ENCODE measurements at places on chromosomes 1 and 21.

DNA sequence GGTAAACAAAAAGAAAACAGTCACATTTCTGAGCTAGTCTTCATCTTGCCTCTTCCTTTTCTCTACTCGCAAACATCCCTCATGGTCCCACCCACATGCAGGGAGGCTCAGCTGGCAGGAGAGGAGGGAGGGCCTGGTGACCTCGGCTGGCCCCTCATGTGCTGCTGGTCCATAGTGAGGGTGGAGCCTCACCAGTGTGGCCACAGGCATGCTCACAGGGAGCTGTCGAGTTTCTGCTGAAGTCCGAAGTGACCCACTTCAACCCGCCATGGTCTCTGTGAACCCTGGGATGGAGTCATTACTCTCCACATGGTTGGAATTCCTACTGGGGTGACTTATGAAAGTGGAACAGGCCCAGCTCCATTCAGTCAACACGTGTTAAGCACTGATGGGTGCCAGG is 253.4 kb downstream of the RHOU start:
- no peak for DNase-seq

DNA sequence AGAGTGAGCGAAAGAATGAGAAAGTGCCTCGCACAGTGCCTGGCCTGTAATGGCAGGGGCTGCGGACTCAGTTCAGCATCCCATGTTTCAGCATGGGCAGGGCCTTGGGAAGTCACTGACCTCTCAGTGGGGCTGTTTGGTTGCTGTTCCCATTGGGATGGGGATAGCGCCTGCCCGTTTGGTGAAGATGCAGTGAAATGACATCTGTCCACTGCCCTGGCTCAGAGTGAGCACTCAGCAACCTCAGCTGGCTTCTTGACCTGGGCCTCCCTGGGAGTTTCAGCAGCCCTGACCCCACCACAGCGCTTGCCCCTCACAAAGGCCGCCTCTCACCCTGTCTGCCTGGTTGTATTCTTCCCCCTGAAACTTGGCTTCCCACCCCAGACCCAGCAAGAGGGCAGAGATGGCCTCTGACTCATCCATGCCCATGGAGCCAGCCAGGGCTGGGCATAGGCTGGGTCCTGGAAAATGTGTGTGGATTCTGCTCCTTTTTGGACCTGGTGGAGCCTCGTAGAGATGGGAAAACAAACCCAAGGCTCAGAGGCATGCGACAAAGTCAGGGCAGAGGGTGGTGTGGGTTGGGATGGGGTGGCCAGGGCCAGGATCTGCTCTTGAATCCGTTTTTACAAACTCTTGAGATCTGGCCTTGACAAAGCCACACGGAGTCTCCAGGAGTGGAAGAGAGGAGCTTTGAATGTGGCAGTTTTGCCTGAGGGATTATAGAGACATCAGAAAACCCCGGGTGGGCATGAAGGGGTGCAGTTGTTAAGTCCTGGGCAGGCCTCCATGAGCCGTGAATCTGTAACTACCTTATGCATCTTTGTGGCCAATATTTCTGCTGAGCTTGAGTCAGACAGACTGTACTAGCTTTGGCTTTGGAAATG is 1.2 kb downstream of the XKR8 start:
- no peak for DNase-seq

DNA sequence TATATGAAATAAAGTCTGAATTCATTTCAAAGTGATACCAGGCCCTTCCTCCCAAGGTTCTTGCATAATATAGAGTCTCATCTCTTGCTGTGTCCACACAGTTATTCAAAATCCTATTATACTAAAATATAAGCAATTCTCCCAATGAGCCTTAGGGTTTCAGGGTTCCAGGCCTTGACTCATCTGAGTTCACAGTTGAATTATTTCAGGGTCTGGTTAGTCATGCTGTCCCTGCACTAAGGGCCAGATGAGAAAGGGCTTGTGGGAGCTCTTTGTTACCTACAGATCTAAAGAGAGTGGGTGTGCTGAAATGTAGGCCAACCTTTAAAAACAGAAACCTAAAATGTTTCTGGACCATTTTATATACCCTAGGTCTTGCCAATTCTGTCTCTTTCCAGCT is 337.5 kb upstream of the LRRC7 start:
- DNase-seq: no peak

- no peak for DNase-seq
These were observed 115.2 kb downstream of the NPHP4 start for GRCh38 chr1:5877001-5877400.

GRCh38 chr1:169240449-169241232 is 127.0 kb downstream of the NME7 start:
- DNase-seq: no peak

DNA sequence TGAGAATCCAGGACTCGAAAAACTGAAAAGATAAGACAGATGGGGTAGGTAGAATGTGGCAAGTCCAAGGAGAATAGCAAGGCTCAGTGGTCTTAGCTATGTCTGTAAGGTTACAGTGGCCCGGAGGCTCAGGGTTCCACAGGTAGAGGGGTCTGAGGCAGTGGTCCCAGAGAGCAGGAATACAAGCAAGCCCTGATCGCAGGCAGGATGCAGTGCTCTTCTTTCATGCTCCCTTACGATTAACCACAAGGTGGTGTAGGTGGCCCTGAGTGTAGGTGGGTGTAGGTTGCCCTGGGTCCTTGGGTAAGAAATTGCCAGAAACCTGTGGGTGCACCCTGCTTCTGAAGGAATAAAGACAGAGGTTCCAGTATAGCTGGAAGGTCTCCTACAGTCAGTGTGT is 99.1 kb upstream of the RAB3GAP2 start:
- no peak for DNase-seq

DNA sequence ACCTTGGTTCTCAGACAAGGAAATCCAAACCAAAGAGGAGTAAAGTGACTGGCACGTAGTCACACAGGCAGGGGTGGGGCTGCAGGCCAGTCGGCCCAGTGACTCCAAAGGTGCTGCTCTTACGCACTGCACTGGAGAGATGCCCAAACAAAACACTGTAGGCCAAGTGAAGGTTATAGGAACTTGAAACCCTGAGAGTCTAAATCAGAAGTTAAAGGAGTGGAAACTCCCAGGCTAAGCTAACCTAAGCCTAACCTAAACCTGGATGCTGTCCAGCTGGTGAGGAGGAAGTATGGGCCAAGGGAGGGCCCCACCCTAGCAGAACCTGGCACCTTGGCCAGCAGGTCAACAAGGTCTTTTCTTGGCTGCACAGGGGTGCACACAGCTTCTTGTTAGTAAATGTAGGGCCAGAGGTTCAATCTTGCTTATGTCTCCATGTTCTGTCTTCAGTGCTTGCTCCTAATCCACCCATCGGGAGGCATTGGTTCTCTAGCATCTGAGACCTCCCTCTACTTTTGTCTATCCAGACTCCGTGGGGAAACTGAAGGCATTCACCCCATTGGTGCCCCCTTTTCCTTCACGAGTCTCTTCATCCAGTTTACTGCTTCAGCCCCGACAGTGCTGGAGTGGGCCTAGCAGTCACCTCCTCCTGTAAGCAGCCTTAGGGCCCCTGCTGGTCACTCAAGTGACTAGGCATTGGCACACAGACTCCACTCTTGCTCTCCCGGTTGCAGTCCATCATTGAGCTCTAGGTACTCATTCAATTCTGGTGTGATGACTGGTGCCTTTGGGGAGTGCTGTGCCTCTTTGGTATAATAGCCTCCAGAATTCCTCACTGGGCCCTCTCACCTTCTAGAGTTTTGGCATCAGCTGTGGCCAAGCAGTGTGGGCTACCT is 12.9 kb upstream of the TMEM125 start:
- no peak for DNase-seq

DNA sequence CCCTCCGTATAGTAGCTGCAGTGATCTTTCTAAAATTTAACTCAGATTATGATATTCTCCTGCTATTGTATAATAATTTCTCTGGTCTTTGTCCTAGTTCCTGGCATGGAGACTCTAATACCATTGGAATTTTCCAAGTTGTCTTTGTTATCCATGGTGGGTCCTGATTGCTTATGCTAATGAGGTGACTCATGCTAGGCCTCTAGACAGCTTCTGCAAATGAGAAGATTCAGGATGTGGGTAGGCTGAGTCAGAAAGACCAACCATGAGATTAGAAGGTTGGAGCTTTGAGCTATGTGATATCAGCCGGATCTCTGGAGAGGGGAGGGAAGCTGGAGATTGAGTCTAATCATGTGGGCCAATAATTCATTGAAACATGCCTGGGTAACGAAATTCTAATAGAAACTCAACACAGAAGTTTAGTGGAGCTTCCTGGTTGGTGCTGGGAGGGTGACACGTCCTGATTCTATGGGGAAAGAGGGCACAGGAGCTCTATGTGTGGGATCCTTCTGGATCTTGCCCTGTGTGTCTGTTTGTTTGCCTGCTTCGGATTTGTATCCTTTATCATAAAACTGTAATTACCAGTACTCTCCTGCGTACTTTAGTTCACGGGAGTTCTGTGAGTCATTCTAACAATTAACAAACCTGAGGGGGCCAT is 73.2 kb upstream of the CNIH3 start:
- DNase-seq: peak; percentile 7

DNA sequence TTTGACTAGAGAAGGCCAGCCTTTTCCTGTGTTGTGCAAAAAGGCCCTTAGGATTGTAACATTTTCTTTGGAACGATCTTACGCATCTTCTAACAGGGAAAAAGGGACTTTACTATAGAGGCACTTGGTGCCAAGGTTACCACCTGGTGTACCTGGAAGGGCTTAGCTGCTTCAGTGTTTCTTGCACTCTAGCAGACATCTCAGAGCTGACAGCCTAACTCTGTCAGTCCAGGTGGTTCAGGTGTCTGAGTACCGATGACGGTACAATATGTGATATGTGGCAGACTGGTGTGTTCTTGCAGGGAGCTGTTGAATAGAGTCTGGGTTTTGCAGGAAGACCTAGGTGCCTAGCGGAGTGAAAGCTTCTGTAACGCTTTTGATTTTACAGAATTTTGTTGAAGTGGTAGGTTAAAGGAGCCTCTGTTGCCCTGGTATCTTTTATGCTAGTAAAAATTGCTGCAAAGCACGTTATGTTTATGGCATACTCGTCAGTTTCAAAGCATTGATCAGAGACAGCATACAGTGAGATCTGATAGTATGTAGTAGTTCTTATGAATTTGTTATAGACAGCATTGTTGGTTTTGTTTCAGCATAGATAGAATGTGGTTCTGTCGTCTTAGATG is 1.4 kb downstream of the MAGI3 start:
- DNase-seq: no peak

DNA sequence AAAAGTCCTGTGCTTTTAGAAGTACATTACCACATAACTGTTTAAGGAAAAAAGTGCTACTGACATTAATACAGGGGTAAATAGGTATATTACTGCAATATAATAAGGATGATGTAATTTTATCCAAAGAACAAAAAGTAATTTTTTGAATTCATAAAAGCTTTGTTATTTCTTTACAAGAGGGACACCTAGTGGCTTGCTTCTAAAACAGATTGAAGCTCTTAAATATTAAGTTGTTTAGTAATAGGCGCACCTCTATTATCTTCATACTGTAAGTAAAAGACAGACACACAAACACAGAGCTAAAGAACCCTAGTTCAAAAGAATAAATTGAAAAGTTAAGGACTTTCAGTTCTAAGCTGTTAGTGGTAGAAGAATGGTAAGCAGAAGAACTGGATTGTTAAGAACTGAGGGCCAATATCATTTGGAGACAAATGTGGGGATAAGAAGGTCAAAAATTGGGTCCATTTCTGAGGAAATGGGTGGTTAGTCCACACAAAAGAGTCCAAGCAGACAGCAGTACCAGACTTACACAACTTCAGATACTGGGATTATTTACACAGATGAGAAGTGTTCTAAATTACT is 15.4 kb downstream of the ZNHIT6 start:
- DNase-seq: no peak

- no peak for DNase-seq
These were observed 30.7 kb downstream of the NTPCR start for GRCh38 chr1:232980986-232981560.

GRCh38 chr1:112110031-112110430 is 120.6 kb upstream of the KCND3 start:
- DNase-seq: no peak

DNA sequence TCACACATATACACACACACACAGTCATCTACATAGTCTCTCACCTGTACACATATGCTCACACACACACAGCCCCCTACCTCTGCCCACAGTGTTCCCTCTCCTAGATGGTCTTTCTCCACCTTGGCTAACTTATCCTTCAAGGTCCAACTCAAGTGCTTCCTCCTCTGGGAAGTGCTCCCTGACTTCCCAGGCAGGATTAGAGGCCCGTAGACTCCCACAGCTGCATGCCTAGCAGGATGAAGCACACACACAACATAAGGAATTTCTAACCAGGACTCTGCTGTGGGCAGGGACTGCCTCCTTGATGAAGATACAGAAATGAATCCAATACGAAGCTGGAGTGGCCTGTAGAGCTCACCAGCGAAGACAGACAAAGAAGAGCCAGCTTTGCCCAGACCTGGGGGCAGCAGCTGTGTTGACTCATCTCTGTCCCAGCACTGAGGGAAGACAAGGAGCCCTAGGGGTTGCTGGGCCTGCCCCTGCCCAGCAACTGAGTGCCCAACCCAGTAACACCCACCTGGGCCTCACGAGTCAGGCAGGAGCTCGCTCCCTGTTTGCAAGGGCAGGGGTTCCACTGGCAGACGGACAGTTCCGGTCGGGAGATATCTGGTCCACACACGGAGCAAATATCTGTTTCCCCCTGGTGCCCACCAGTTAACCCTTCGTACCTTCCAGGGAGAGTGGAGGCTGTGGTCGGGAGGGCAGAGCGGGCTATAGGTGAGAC is 100.8 kb downstream of the DMRTB1 start:
- DNase-seq: no peak

DNA sequence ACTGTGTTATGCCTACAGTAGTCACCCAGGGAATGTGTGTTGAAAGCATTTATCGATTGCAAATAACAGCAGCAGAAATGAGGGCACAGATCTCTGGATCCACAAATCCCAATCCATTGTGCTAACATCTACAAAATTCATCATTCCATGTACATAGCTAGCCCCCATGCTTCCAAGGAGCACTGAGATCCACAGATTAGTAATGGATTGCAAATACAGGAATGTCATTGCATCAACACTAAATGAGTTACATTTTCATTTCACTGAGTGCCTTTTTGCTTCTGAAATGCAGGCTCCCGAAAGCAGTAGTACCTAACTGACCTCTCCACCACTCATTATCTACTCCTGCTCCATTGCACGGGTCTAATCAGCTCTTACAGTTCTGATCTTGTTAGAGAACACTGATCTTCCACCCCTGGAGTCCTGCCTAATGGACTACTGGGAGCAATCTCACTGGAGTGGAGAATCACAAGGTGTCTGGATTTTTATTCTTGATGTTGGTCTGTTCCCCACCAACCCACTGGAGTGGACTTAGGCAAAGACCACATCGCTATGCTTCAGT is 30.5 kb downstream of the ASTN1 start:
- DNase-seq: no peak

GRCh38 chr1:244049162-244050013 is 1.7 kb upstream of the ZBTB18 start:
- peak; percentile 80 for DNase-seq

- DNase-seq: no peak
These were observed 206.2 kb upstream of the C1orf87 start for GRCh38 chr1:60279798-60280197.

DNA sequence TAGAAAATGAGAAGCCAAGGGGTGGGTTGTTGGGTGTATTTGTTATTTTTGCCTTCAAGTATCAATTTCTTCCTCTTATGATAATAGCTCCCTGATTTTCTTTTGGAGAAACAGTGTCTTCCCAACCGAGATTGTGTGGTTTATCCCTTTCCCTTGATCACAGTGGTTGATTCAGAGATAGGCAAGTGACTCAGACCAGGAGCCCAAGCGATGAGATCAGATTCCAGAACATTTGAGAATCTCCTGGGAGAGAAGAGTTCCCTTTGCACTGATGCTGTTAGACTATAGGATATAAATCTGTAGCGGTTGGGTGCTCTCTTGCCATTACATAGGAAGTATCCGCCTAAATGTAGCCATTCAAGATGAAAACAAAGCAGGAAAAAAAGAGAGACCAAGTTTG is 90.1 kb upstream of the WDR26 start:
- no peak for DNase-seq

- no peak for DNase-seq
These were observed 27.4 kb downstream of the CDCA8 start for GRCh38 chr1:37719572-37720195.
